Anterior cingulate cortex (tissue), 58 donors: ENCODE measurements at places on chromosomes 7 and 10.

DNA sequence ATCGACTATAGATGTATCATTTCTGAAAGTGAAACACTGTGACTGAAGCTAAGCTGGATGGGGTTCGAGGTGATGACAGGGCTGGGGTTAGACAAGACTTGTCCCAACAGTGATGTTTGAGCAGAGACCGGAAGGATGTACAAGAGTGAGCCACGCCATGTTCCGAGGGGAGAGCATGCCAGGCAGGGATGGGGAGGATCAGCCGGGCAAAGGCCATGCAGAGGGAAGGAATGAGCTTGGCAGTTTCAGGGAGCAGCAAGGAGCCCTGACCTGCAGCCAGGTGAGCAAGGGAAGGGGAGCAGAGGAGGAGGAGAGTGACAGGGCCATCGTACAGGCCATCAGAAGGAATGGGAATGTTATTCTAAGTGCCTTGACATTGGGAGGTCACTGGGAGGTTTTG is 114.9 kb upstream of the GPR26 start:
- no peak for DNase-seq

- no peak for DNase-seq
Observed at GRCh38 chr7:23662124-23662983, 17.6 kb upstream of the FAM221A start.

GRCh38 chr10:11237571-11237970 is 219.9 kb downstream of the CELF2 start:
- no peak for DNase-seq

DNA sequence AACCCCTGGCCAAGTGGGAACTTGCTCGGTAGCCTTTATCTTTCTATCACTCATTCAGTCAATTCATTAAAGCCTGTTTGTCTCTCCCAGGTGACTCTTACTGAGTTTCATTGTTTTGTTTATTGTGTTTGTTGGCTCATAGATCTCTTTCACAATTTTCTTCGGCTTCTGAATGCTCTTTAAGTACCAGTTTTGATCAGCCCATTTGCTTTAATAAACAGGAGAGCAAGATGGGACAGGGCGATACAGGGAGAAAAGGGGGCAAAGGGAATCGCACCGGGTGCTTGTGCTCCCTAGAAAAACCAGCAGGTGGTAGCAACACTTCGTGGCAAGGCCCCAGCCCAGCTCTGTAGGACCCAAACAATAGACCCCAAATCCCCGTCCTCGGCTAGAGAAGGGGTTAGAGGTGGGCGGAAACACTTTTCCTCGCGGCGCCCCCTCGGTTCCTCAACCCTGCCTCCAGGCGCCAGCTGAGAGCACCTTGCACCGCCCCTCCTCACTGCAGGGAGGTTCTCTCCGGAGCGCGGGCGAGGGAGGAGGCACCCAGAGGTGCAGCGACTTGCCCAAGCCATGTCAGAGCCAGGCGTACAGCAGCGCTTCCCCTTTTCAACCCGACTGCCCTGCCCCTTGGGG is 1.0 kb upstream of the EPHB6 start:
- DNase-seq: no peak

DNA sequence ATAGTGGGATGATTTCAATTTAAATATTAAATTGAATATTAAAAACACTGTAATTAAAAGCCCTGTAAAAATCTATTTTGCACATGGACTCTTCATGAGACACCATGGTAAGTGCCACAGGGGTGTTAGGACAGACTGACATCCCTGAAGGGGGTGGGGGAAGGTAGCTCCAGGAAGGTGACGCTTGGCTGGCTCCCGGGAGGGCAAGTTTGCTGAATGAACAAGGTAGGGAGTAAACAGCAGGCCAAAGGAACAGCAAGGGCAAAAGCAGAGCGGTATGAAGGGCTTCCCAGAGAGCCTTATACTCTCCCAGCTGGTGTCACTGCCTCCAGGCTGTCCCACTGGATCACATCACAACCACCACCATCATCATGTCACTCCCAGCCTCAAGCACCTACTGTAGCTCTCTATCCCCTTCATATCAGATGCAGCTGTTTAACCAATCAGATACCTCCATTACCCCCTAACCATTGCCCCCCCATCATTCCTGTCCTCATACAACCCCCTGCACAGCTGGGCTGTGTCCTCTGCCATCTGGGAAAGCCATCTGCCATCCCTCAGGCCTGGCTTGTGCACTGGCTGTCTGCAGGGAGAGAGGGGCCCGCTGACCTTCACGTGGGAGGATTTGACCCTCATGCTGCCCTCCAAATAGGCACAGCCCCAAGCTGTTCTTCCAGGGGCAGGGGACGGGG is 19.5 kb downstream of the HSPA12A start:
- no peak for DNase-seq

GRCh38 chr10:3820255-3820654 is 35.2 kb upstream of the KLF6 start:
- no peak for DNase-seq

- DNase-seq: no peak
Observed at GRCh38 chr7:92808635-92809034, 27.7 kb downstream of the CDK6 start.

DNA sequence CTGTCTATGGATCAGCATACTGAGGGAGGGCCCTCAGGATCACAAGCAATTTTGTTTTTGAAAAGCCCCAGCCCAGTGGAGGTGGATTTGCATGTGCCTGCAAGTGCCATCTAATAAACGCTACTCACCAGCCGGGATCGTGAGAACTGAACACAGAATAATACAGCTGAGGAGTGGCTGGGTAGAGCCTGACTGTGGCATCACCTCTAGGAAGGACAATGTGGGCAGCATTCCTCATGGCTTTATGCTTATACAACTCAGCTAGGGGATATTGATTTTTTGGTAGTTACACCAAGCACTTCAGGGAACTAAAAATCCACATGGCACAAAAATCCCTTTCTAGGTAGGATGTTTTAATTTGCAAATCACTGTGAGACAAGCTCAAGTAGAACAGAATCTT is 72.7 kb upstream of the PALS2 start:
- DNase-seq: no peak

DNA sequence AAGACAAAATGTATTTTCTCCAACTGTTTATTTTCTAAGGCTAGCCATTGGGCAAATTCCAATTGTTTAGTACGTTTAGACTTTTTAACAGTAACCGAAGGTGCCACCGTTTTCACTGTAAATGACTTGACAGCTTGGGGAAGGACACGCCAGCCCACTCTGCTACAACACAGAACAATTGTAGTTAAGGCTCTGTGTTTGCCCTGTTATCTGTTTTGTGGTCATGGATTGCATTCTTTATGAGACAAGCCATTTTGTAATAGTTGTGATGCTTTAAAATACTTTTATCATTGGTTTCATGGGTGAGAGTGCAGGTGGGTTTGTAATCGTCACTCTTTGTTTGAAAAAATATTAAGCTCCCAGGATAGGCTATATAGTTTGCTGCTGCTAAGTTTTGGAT is 6.6 kb upstream of the PITRM1 start:
- DNase-seq: no peak

DNA sequence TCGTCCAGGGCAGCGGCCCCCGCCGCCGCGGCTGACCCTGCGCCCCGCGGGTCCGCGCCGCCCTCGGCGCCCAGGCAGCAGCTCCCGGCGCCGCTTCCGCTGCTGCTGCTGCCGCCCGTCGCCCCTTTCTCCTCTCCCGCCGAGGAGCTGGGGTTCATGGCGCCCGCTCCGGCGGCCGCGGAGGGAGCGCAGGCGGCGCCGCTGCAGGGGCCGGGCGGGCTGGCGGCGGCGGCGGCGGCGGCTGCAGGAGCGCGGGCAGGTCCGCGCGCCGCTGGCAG is 286 bp downstream of the DGKI start:
- no peak for DNase-seq

DNA sequence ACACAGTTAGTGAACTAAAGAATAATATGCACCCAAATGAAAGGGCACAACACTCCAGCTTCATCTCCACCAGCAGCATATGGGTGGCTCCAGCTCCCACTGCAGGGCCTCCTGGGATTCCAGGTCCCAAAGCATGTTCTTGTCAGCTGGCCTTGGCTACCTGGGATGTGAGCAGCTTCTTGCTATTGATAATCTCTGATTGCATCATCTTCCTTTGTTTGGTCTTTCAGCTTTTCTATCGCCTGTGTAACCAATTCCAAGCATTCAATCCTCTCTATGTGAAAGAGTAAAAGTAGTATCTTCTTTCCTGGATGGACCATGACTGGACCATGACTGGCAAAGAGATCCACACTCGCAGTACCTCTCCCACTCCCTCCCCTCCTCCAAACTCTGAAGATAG is 333.9 kb upstream of the GLI3 start:
- no peak for DNase-seq

GRCh38 chr10:126732308-126732707 is 61.8 kb upstream of the C10orf90 start:
- no peak for DNase-seq

- DNase-seq: no peak
Observed at GRCh38 chr10:9222917-9223316, 1168.4 kb downstream of the GATA3 start.

DNA sequence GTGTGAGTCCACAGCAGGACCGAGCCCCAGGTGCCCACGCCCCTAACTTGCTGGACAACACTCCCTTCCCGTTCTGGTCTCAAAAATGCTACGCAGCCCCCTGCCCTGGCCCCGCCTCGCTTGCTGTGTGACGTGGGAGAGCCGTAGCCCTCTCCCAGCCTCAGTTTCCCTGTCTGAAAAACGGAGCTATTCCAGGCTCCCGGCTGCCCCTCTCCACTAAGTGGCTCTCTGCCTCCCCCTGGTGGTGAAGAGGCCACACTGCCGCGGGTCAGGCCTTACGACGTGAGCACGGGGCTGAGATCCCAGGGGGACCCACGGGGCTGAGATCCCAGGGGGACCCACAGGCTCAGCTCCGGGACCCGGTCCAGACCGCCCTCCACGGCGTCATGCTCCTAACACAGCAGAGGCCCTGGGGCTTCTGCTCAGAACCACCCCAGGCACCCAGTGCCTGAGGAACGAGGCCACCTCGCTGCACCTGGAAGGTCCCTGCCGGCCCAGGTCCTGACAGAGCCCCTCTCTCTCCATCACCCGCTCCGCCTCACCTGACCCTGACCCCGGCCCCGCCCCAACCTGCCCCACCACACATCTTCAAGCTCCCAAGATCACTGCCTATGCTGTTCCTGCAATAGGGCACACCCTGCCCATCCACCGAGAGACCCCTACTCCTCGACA is 26.7 kb downstream of the MICALL2 start:
- no peak for DNase-seq

DNA sequence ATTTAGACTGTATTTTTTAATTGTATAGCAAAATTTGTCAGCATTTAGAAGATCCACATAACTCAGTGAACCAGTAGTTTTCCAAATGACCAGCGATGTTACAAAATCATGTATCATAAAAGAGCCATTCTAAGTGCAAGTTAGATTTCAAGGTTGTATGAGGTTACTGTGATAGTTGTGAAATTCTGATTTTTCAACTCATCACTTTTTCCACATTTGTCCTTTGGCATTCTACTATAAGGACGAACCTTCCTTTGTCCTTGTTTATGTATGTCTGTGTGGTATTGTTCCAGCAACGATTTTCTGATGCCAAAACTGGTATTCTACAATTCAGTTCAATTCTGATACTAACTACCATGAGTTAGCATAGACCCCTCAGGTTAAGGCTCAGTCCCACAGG is 64.2 kb downstream of the TAX1BP1 start:
- no peak for DNase-seq

DNA sequence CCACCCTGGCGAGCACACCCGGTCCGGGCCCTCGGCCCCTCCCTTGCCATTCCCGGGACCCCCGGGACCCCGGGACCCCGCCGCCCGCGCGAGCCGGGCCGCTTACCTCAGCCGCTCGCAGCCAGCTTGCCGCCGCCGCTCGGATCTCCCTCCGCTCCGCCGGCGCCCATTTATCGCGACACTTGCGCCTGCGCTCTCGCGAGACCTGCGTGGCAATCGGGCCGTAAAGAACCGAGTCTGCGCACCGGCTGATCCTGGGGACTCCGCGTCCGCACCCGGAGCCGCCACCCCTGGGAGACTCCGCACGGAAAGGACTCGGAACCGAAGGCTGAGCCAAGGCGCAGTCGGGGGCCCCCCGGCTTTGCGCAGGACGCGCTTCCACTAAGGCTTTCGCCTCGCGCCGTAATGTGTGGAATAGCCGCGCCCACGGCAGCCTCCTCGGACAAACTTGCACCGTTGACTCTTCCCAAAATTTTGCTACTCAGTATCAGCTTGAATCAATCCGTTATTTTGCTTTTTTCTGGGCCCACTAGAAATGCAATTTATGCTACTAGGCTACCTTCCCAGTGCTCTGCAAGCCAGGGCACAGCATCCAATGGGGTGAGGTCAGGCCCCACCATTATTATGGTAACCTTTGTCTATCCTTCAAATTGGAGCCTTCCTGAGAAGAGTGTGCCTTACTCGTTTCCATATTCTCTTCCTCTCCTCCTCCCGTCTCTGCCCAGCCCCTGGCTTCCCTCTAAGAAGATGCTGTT is at the start of gene MAD1L1:
MAD1L1 (minus strand) TSS at position 180 of the 755 bp plus-strand sequence. CDS start 2,812 bp downstream, outside the sequence.
- DNase-seq: no peak

DNA sequence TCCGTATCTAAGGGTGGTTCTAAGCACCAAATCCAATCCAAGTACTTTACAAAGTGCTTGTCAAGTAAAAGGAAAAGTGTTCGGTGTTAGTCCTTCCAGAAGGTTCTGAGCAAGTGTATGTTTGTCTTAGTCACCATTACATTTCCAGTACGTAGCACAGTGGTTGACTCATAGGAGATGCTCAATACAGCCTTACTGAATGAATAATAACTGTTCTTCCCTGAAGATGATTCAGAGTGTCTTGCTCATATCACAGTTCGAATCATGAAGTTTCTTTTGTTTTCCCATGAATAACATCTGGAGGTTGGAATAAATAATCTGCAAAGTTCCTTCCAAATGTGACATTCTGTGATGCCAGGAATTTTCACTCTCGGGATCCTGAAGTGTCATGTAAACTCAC is 53.4 kb downstream of the WNT2 start:
- no peak for DNase-seq

- DNase-seq: no peak
Observed at GRCh38 chr10:21953585-21954057, 49.9 kb downstream of the DNAJC1 start.

- no peak for DNase-seq
Observed at GRCh38 chr7:66245008-66245407, 39.9 kb downstream of the TPST1 start.

GRCh38 chr10:86654411-86655172 is at the start of gene OPN4:
Gene OPN4, plus strand, starts transcription at chr10:86654547. Its CDS starts 237 bp downstream, at chr10:86654784.
- no peak for DNase-seq

DNA sequence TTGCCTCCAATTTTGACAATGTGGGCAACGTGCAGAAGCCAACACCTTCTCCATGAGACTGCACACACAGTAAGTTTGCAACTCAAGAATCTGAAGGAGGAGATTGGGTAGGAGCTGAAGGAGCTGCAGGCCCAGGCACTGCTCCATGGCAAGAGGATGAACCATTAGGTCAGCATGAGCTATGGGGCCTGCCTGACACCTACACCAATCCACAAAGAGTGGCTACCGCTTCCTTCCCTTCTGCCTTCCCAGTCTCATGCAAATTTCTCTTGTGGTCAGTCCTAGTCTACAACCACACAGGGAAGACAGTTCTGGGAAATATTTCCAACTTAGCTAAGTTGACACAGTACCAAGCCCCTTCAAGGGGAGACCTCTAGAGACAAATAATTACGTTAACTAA is 142.0 kb upstream of the ADO start:
- no peak for DNase-seq

- no peak for DNase-seq
Observed at GRCh38 chr7:12350971-12351370, 52.7 kb downstream of the VWDE start.

- DNase-seq: no peak
Observed at GRCh38 chr7:2665359-2665791, 22.6 kb upstream of the AMZ1 start.

GRCh38 chr10:121566755-121567154 is 31.5 kb downstream of the FGFR2 start:
- no peak for DNase-seq
